ENCODE measurements at places on chromosomes 16 and 17.

DNA sequence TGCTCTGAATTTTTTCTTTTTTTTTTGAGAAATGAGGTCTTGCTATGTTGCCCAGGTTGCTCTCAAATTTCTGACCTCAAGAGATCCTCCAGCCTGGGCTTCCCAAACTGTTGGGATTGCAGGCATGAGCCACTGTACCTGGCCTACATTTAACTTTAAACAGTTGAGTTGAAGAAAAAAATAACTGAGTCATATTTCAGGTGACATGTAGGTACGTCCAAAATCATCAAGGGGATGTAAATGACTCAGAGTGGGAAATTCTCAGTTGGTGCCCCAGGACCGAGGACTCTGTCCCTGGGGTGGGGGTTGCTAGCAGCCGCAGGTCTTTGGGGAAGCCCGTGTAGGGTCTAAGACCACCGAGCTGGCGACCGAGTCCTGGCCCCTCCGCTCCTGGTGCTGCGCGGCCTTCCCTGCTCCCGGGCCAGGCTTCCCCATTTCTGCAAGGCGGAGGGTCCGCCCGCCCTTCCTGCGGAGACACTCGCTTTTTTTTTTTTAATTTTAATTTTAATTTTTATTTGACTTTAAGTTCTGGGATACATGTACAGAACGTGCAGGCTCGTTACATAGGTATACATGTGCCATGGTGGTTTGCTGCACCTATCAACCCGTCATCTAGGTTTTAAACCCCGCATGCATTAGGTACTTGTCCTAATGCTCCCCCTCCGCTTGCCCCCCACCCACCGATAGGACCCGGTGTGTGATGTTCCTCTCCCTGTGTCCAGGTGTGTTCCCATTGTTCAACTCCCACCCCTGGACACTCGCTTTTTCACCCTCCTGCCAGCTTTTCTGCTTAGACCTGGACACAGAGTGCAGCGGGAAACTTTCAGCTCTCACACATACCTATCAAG lies 12.7 kb upstream of the N4BP1 start:
- DNase-seq = no peak

DNA sequence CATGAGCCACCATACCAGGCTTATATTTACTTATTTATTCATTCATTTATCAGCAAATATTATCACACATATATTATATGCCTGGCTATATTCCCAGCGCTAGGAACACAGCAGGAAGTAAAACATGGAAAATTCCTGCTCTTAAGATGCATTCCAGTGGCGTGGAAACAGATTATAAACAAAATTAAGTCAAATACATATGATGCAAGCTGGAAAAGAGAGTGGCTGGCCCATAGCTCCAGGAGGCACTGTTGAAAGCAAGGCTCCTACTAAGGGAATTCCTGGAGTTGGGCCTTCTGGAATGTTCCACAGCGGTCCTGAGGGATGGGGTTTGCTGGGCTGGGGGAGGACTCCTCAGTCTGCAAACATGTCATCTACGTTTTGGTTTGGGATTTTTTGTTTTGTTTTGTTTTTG lies 18.4 kb downstream of the ADCY9 start:
- DNase-seq = no peak

GRCh38 chr17:32936186-32936893 lies 8.4 kb downstream of the TMEM98 start:
- DNase-seq = no peak

DNA sequence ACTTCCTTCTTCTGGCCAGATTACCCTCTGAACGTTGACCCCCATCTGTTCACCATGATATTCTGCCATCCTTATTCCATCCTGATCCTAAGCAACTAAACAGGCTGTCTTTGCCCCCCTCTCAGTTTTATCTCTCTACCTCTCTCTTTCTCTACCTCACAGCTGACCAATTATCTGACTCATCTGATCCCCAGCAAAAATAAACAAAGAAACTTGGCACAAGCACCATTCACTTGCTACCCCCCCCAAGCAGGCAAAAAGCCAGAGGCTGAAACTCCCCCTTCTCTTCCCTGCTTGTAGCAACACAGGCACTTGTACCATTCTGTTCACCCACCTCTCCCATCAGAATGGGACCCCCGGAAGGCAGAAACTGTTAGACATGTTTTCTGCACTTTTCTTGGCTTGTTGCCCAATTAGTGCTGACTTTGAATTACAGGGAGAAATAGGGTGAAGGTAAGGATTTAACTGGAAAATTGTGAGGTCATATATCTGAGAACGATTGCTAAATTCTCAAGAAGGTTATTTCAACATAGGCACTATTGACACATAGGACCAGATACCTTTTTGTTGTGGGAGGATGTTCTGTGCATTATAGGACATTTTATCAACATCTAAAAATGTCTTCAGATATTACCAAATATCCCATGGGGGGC lies 163.2 kb downstream of the TOX3 start:
- DNase-seq = no peak

DNA sequence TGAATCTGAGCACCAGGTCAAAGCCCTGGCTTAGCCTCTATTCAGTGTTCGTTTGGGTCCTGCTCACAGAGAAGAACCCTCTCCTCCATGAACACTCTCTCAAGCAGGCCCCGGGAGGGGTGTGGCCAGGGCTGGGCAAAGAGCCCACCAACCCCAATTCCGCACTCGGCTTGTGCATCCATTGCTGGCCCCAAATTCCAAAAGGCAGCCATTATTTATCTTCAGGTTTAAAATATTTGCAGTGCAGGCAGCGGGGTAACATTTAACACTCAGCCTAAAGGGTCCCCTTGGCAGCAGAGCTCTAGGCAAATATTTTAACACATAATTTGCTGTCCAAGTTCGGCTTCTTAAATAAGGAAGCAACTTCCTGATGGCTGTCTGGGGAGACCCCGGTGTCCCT lies 115.7 kb downstream of the ZNF423 start:
- DNase-seq = no peak

GRCh38 chr17:38727736-38728135 lies 2.4 kb upstream of the CISD3 start:
- DNase-seq = no peak

DNA sequence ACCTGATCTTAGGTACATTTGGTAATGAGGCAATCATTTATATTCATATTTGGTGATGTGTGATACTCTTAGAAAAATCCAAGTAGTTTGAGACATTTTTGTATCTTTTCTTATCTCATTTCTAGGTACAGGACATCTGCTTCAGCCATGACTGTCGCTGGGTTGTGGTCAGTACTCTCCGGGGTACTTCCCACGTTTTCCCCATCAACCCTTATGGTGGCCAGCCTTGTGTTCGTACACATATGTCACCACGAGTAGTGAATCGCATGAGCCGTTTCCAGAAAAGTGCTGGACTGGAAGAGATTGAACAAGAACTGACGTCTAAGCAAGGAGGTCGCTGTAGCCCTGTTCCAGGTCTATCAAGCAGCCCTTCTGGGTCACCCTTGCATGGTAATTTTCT lies 312.2 kb downstream of the BCAS3 start:
- DNase-seq = no peak

DNA sequence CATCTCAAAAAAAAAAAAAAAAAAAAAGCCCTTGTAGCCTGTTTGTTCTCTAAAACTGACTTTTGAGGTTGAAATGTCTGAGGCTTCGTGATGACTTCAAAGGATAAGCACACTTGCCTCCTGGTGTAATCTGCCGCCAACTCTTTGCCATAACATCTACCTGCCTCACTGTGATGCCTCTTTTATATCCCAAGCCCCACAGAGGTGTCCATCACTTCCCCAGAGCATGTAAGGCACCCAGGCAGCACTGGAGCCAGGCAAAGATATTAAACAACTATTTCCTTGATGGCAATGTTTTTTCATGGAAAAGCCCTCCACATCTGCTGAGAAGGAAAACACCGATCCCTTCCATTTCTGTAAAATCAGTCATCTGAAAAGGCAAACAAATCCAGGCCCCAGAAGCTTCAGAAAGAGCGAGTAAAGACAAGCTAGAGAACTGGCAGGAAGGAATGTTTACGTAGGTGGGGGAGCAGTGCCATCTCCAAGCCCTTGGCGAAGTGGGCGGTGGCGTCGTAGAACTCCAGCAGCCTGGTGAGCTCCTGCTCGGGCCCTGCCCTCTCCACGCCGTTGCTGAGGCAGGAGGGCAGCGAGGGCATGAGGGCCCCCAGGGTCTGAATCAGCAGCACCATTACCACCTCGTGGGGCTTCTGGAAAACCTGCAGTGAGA lies 28.6 kb downstream of the COG7 start:
- no peak for DNase-seq

DNA sequence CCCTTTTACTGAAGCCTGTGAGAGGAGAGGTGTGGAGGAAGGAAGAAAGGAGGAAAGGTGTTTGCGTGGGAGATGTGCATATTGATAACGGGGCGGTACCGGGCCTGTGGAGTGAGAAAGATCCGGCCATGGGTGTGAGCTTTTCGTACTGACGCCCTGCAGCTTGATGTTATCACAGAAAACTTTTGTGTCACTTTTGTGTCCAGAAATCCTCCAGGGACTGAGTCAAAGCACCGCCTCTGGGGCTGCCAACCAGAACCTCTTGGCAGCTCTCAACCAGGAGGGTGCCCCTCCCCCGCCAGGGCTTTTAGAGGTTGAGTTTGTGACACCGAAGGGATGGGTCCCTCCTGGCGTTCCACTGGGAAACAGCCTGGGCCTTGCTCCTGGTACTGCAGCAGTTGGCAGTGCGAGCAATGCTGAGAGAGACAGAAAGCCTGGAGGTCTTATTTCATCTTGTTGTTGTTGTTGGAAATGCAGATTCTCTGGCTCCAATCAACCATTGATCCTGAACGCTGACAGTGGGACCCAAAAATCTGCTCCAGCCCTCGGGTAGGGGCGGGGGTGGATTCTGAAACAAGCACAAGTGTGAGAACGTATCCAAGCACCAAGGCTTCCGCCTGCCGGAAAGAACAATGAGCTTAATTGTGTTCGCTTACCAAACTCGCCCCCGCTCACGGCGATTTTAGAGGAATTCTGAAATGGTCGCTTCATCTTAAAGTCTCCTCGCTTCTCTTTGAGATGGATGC lies 65.0 kb downstream of the CRISPLD2 start:
- no peak for DNase-seq

All from activated naive CD4-positive, alpha-beta T cell (primary cell).